CD8-positive, alpha-beta memory T cell (primary cell): ENCODE measurements at places on chromosomes 4 and X. TPM values are rescaled to one million over a fixed set of nuclear protein-coding genes. Genes with fewer than 3 reads are reported as not detected.

DNA sequence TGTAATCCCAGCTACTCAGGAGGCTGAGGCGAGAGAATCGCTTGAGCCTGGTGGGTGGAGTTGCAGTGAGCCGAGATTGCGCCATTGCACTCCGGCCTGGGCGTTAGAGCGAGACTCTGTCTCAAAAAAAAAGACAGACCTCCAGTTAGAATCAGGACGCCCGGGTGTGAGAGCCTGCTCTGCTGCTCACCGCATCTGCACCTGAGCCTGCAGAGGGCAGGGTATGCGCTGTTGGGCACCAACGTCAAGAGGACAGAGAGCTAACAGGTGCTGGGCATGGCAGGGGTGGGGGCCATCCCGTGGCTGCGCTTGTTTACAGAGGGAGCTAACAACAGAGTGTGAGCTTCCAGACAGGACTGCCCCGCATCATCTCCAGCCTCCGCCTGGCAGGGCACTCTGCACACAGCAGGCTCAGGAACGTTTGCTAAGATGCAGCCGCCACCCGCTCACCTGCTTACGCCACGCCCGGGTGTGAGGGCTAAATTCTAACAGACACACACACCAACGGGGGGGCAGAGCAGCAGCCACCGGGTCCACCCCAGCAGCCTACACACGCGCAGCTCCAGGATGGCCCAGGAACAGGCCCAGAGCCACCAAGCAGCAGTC is 50.0 kb upstream of the CPLX1 start:
- H3K4me1 ChIP-seq, result peaks cover 24% of the 10 kb centered on the region
- no peak for DNase-seq
- no peak overlapping the region for H3K27ac ChIP-seq
- peaks cover 23% of the 10 kb centered on the region for H3K36me3 ChIP-seq

DNA sequence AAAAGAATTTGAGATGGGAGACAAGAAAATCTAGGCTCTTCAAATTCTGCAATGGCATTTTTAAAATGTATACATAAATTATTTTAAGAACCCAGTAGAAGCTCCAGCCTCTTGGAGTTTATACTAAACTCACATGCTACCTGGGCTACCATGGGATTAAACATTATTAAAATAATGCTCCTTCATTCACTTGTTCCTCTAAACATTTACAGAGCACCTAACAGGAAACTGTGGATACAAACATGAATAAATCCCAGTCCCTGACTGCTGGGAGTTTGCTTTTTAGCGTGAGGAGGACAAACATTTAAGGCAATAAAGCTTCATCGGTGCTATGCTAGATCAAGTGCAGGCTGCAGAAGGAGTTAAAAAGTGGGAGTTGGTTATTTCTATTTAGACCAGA is 5.4 kb upstream of the SPP1 start:
- no peaks in the 10 kb centered on the region for H3K4me1 ChIP-seq
- DNase-seq, result no peak
- H3K27me3 ChIP-seq, result no peaks in the 10 kb centered on the region
- no peaks in the 10 kb centered on the region for H3K36me3 ChIP-seq
- H3K27ac ChIP-seq, result no peak overlapping the region

DNA sequence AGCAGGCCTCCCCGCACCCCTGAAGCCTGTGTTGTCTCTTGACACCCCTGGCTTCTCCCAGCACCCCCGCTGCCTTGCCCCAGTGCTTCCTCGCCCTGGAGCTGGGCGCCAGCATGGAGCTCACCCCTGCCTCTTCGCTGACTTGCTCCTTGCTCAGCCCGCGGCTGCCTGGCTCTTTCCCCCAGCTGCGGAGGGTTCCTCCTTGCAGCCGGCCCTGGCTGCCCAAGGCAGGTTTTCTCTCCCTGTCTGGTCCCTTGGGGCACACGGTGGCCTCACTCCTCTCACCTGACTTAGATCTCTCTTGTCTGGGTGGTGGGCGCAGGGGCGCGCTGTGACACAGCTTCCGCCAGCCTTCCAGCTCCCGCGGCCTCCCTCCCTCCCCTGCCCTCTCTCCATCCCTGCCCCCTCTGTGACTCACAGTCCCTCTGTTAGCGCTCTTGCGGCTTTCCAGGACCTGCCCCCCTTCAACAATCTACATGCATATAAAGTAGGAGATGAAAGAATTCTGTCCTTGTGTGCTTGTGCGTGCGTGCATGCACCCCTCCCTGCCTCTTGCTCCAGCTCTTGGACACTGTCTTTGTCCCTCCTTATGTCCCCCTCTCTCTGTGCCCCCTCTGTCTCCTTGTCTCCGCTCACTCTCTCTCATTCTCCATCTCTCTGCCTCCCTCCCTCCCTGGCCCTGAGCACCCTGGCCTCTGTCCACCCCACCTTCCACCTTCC is 2.2 kb downstream of the PLXNB3 start:
- no peak overlapping the region for H3K4me3 ChIP-seq
- H3K27me3 ChIP-seq, result no peaks in the 10 kb centered on the region
- peak overlapping the region; percentile 69 for H3K27ac ChIP-seq
- H3K4me1 ChIP-seq, result no peaks in the 10 kb centered on the region
- DNase-seq, result no peak

GRCh38 chr4:24881508-24882196 is 31.2 kb downstream of the CCDC149 start:
- no peak overlapping the region for H3K27ac ChIP-seq
- no peak overlapping the region for H3K4me3 ChIP-seq
- no peaks in the 10 kb centered on the region for H3K4me1 ChIP-seq
- no peaks in the 10 kb centered on the region for H3K36me3 ChIP-seq
- DNase-seq, result no peak

DNA sequence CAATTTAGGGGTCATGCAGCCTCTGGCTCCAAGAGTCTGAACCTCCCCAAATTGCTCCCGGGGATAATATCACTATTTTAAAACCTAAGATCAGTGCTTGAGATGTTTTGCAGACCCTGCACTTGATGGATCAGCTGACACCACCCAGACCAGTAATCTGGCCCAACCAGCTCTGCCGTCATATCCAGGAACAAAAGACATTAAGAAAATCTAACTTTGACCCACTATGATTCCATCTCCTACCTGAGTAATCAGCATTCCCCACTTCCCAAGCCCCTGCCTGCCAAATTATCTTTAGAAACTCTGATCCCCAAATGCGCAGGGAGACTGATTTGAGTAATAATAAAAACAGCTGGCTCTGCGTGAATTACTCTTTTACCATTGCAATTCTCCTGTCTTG is 34.4 kb upstream of the CCNG2 start:
- no peak overlapping the region for H3K27ac ChIP-seq
- H3K36me3 ChIP-seq, result no peaks in the 10 kb centered on the region
- no peaks in the 10 kb centered on the region for H3K4me1 ChIP-seq
- H3K27me3 ChIP-seq, result peaks cover 5% of the 10 kb centered on the region
- no peak overlapping the region for H3K4me3 ChIP-seq
- DNase-seq, result no peak

DNA sequence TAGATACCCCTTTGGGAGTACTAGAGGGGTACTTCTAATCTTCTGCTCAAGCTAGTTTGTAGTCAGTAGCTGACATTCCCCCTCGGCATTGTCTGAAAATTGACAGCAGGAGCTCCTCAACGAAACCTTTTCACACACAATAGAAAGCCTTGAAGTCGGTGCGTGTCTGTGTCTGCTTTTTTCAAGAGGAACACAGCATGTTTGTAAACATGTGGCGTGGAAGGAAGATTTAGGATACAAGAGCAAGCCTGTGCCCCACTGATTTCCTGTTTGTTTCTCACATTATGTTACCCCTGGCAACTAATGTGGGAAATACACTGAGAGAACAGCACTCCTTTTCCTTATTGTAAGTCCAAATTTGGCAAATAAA is 252.6 kb downstream of the ANKRD50 start:
- DNase-seq, result no peak
- H3K27ac ChIP-seq, result no peak overlapping the region
- H3K4me3 ChIP-seq, result no peak overlapping the region
- H3K27me3 ChIP-seq, result no peaks in the 10 kb centered on the region
- no peaks in the 10 kb centered on the region for H3K36me3 ChIP-seq
- H3K4me1 ChIP-seq, result no peaks in the 10 kb centered on the region

The HDAC8 gene
- 17.3 TPM for total RNA-seq

The NDST4 gene
- total RNA-seq, result not detected
